ENCODE measurements at places on chromosomes 5 and 9. TPM values are rescaled to one million over a fixed set of nuclear protein-coding genes. Genes with fewer than 3 reads are reported as not detected.
A peak's percentile ranks its signal among the peaks of the same experiment; 100 is the strongest.

PIP5KL1 gene
- 2.6 TPM for total RNA-seq

TTC16 gene
- 2.0 TPM for total RNA-seq

PLEKHG4B gene
- not detected for total RNA-seq

GABBR2 gene
- total RNA-seq: not detected

DNA sequence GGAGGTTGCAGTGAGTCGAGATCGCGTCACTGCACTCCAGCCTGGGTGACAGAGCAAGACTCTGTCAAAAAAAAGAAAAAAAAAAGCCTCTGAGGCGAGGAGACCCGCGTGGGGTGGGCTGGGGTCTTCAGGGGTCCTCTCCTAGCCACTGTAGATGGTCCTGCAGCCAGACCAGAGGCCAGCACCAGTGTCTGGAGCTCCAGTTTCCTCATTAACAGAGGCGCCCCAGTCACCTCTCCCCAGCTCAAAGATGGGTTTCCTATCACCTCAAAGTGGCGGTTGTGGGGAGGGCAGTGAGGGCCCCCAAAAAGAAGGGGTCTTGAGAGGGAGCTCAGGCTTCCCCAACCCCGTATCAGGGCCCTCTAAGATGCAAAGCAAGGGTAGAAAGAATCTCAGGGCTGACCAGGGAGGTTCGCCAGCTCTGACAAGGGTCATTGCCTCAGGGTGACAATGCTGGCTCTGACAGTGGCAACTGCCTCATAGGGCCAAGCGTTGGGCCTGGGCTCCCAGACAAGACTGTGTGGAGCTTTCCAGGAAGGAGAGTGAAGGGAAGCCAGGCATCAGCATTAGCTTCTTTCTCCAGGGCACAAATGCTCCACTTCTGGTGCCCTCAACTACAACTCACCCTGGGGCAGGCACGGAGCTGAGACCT, 15.0 kb downstream of the STK10 start:
- no peak for ATAC-seq

- ATAC-seq: no peak
Observed at GRCh38 chr5:146514575-146514974, 1.4 kb downstream of the GPR151 start.

DNA sequence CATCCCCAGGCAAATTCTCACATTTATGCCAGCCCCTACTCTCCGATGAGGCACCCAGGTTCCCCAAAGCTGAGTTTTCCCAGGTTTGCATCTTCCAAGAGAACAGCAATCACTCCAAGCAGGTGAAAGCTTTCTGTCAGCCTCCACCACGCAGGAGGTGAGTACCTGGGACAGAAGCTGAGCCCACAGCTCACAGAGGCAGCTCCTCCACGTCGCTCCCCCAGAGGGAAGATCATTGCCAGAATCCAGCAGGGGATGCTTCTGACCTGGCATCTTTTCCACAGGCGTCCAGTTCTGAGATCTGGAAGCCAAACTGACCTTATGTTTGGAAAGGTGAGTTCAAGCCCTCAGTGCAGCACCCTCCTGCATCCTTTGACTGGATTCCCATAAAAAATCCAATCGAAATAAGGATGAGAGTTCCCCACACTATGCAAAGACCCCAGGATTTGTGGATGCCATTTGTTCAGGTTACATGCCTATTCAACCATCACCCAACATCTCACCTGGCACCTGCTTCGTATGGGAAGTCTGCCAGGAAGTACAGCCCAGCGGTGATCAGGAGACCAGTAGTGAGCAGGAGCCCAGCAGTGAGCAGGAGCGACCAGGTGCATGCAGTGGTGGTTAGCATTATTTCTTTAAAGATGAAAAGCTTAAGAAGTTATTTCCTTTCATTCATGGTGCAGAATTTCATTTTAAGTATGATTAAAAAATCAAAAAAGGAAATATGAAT, 47.4 kb upstream of the OLFM1 start:
- no peak for ATAC-seq

GRCh38 chr5:129459777-129460671, at the start of gene ADAMTS19:
TSS of gene ADAMTS19 (plus strand) at chr5:129460298. CDS start at chr5:129460392, 94 bp downstream.
- ATAC-seq: peak; percentile 48

- no peak for ATAC-seq
Observed at GRCh38 chr5:104016646-104017045, 454.1 kb upstream of the NUDT12 start.
